ENCODE measurements at places on chromosomes 12 and 14. TPM values are rescaled to one million over a fixed set of nuclear protein-coding genes. Genes with fewer than 3 reads are reported as not detected.

GRCh38 chr12:72901685-72902084 lies 629.5 kb downstream of the TRHDE start:
- DNase-seq = no peak

GRCh38 chr12:109173443-109174240 lies 57.3 kb downstream of the ACACB start:
- DNase-seq = no peak

DNA sequence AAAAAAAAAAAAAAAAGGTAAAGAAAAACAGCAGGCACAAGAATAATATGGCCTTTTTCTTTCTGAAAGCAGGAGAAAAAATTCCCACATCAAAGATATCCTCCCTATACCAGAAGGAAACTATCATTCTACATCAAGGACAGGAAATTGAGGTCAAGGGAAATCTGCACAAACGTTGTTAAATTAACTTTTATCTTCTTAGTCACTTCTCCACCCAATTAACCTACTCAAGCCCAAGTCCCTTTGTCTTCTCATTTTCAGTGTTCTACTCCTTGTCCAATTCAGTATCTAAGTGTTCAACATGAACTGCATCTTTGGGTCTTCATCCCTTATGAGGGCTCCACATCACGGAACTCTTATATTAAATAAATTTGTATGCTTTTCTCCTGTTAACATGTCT lies 15.7 kb downstream of the NDUFA12 start:
- DNase-seq = no peak

DNA sequence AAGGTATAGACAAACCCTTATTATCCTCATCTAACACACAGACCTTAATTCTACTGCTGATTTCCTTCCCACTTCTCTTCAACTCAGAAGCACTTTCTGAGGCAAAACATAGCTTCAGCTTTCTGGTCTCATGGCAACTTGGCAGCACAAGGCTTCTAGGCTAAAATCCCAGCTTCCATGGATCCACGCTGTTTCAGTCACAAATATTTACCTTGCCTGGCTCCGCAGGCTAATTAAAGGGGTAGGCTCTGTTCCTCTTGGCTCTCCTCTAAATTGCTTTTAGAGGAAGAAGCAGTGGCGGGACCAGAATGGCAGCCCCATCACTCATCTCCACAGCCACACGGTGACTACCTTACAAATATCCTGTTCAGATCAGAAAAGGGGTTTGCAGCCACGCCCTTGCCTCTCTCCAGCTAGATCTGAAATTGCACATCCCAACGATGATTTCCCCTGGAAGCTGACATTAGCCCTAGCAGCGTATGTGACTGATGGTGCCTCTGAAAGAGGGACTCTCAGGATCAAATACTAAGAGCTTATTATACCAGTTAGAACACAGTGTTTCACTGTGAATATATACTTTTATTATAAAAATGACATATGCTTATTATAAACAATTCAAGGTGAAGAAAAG lies 221.5 kb upstream of the NUDT4 start:
- DNase-seq = no peak

- no peak for DNase-seq
Observed at GRCh38 chr14:100606687-100607610, 19.7 kb upstream of the BEGAIN start.

DNA sequence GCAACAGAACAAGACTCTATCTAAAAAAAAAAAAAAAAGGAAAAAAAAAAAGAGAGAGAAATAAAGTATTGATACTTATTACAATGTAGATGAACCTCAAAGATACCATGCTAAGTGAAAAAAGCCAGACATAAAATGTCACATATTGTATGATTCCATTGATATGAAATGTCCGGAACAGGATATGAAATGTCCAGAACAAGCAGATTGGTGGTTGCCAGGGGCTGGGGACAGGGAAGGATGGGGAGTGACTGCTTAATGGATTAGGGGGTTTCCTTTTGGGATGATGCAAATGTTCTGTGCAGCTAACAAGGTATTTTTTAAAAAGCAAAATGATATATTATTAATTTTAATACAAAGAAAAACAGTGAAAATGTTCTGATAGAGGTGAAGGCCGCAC lies 5.0 kb downstream of the HVCN1 start:
- DNase-seq = no peak

DNA sequence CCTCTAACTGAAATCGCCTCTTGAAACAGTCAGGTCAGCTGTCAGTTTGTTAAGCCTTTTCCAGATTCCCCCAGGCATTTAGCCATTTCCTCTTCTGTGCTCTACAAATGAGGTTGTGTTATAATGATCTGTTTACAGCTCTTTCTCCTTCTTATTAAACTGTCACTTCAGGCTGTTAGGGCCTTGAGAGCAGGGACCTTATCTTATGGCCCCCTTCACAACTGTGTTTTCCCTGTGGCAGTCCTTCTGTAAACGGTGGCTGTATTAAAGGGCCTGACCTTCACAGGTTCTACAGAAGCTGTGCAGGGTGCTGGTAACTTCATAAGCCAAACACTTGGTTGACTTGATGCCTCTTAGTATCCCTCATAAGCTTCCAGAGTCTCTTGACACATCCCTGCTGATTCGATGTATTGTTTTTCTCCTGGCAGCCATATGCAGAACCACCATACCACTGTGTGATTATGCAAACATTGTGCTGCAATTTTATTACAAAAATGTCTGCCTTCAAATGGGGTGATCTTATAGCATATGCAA lies 104.7 kb downstream of the PLEKHA5 start:
- no peak for DNase-seq

GRCh38 chr12:79250960-79251755 lies 386.6 kb downstream of the SYT1 start:
- DNase-seq = no peak

GRCh38 chr12:97336900-97337751 lies 125.5 kb upstream of the RMST start:
- DNase-seq = no peak

GRCh38 chr14:76424359-76424758 lies 48.4 kb downstream of the ESRRB start:
- DNase-seq = no peak

The CLEC2B gene
- 0.27 TPM for polyA plus RNA-seq

GRCh38 chr12:11596141-11596540 lies 53.3 kb upstream of the ETV6 start:
- no peak for DNase-seq

The TEX52 gene
- polyA plus RNA-seq = not detected

The NOXRED1 gene
- 0.16 TPM for polyA plus RNA-seq

The LRP1-AS gene
- not detected for polyA plus RNA-seq

DNA sequence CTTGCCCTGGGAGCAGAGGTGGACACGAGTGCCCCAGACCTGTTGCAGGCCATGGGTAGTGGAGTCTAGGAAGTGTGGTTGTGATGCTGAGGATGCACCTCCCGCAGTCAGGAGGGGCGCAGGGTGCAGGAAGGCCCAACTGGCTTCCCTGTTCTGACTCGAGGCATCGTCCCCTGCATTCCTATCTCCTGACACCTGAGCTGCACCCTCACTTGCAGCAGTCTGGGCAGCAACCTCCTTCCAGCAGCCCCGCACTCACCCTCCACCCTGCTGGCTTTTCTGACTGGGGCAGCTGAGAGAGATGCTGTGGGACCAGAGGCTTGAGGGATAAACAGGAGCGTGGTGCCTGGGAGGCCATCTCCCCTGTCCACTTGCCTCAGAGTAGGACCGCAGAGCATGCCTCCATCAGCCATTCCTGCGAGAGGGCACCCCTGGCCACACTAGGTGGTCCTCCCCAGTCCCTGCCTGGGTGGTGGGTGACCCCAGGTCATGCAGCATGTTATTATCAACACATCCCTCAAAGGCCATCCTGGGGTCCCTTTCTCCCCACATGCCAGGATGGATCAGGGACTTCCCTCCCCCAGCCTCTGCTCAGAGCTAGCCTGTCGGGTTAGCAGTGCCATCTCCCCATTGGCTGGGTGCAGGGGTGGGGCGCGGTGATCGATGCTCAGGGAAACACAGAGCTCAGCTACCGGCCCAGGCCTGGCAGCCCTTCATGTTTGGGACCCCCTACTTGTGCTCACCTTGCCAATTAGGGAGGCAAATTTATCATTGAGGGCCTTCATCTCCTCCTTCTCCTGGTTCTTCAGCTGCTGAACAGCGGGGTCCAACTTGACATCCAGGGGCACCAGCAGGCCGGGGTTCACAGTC lies 719 bp downstream of the KRT80 start:
- DNase-seq = no peak

The LBHD2 gene
- polyA plus RNA-seq = not detected

The HOXC10 gene
- polyA plus RNA-seq = 13.9 TPM

- no peak for DNase-seq
Observed at GRCh38 chr12:53159195-53159839, 21.2 kb upstream of the ZNF740 start.

The GDF3 gene
- not detected for polyA plus RNA-seq

The NOVA1 gene
- polyA plus RNA-seq = 0.10 TPM

The MANSC1 gene
- 2.4 TPM for polyA plus RNA-seq

GRCh38 chr12:32532951-32533350 lies 133.6 kb downstream of the FGD4 start:
- no peak for DNase-seq

The KRT83 gene
- polyA plus RNA-seq = 0.07 TPM

GRCh38 chr14:61421212-61421923 lies 100.0 kb downstream of the PRKCH start:
- no peak for DNase-seq
